ENCODE measurements at places on chromosomes 1 and 21.

DNA sequence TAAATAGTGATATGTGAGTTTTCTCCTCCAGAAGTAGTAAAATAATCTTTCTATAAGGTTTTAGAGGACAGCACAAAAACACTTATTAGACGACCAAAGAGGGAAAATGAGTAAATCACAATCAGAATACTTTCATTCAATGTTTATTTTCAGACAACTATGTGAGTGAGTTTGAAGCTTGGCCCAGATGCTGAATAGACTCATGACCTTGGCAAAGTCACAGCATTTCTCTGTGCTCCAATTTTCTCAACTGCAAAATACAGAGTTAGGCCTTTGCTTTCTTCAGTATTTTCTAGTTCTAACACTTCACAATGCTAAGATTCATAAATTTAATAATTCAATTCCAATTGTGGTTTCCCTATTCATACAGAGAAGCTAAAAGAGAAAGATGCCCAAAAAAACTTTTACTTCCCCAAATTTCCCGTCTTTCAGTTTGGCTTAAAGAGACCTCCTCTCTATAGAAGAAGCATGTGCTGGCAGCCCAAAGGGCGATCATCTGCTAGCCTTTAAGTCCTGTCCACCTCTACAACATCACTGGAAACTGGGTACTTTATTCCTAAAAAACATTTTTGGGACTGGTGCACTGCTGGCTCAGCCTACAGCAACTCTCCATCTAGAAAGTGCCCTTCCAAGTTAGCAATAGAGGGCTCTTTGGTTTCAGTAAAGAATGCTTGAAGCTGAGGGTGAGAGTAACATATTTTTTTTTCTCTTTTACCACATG is 116.8 kb upstream of the GORAB start:
- no peak for DNase-seq

DNA sequence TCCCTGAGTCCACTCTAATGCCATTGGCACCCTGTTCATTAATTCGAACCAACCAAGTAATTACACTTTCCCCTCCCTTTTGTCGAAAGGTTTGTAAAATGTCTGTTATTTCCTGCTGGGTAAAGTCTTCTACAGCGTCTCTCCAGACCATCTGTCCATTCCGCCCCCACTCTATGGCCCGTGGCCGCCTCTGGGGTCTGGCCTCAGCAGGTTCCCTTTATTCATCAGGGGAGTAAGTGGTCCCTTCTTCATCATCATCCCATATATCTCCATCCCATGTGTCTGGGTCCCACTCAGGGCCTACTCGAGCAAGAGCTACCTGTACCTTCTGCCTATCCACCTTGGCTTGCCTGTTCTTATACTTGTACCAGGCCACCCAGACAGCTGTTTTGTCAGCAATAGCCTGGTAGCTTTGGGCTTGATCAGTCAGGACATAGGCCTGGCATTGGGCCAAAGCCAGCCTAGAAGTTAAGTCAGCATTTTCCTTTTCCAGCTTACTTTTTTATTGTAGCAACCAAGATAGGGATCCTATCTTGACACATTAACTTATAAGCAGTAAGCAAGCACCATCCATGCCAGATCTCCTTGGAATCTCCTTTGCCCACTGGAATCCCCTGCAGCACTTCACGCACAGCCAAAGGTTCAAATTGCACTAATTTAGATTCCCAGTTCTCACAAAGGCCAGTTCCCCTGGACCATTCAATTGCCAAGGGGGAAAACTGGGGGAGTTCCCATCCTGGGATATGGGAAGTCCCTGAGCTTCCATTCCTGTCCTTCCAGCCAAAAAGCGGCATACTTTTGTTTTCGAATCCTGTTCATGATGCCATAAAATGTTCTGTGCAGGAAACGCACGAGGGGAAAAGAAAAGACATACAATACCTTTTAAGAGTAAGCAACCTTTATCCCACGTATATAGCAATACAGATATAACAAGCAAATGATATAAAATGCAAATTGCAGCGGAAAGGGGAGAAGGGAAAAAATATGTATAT is 6.6 kb upstream of the STUM start:
- DNase-seq = peak; percentile 56

GRCh38 chr1:22132517-22133235 is 10.2 kb downstream of the WNT4 start:
- DNase-seq = no peak

- peak; percentile 56 for DNase-seq
Measured at GRCh38 chr21:35257413-35257812, 208.3 kb upstream of the RUNX1 start.

GRCh38 chr21:31326522-31327242 is 17.4 kb downstream of the TIAM1 start:
- no peak for DNase-seq

GRCh38 chr1:64173336-64173940 is 30.0 kb upstream of the UBE2U start:
- no peak for DNase-seq

- DNase-seq = peak; percentile 96
Measured at GRCh38 chr1:10724948-10725847, 71.2 kb downstream of the CASZ1 start.

DNA sequence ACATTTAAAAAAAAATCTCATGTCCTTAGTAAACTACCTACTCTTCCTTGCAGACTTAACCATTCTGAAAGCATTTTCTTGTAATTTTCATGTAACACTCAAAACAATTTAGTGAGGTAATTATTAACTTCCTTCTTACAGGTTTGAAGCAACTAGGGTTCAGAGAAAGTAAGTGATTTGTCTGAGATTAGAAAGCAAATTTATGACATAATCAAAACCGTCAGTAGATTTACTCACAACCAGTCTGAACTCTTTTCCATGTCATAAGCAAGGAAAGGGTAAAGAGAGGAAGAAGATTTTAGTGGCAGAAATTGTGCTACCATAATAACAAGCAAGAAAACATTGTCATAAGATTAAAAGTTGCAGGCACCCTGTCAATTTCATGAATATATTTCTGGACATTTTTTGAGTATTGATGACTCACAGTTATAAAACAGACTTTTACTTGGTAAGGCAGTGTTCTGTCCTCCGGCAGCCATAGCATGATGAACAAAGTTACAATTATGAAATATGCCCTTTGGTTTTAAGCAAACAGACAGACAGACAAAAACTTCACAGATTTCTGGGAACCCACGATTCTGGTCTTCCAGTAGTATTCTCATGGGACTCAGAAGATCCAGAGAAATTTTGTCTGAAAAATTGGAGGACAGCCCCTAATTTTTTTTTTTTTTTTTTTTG is 707.2 kb downstream of the RWDD3 start:
- no peak for DNase-seq

GRCh38 chr21:39079617-39080016 is 103.6 kb downstream of the PSMG1 start:
- no peak for DNase-seq

DNA sequence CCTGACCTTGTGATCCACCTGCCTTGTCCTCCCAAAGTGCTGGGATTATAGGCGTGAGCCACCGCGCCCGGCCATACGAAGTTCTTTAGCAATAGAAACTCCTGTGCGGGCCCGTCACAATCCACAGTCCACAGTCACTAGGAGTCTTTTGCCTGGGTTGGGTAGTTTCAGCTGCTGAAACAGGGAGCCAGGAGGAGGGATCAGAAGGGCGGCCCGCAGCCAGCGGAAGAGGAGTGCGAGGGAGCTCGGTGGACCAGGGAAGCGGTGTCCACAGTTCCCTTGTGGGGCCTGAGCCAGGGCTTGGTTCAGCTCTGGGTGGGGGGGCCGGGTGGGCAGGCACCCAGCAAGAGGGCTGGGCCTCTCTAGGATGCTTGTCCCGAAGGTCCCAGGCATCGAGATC is 17.9 kb upstream of the HSPG2 start:
- DNase-seq = no peak

- DNase-seq = peak; percentile 77
Measured at GRCh38 chr1:40339420-40340323, 22.6 kb upstream of the COL9A2 start.

DNA sequence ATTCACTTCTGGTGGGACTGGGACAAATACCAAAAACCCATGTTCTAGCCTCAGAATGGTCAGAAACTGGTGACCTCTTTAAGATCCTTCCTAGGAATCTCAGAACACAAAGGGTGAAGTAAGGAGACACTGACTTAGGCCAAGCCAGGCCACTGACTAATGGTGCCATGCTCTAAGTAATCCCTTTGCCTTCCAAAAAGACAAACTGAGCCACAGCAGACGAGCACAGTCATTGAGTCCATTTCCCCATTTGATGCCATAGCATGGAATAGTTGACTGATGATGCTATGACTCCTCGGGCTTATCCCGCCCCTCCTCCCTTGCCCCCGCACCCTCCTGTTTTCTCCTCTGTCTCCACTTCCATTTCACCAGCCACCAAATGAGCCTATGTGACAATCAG is 145.8 kb upstream of the ZNF648 start:
- no peak for DNase-seq

- no peak for DNase-seq
Measured at GRCh38 chr1:165315481-165315880, 41.0 kb downstream of the LMX1A start.

DNA sequence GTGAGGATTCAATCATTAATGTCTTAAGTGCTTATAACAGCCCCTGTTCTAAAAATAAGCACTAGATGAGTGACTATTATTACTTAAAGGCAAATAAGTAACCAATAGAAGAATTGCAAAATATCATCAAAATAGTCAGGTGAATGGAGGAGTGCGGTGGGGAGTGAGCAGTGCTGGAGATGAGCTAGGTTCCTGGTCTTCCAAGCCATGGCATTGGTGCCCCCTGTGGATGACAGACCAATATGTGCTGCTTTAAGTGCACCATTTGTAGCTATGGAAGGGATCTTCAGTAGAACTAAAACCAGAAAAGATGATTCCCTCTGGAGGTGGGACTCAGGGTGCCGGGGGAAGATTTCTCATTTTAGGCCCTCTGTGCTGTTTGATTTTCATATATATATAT is 46.1 kb upstream of the SLC30A1 start:
- DNase-seq = no peak

DNA sequence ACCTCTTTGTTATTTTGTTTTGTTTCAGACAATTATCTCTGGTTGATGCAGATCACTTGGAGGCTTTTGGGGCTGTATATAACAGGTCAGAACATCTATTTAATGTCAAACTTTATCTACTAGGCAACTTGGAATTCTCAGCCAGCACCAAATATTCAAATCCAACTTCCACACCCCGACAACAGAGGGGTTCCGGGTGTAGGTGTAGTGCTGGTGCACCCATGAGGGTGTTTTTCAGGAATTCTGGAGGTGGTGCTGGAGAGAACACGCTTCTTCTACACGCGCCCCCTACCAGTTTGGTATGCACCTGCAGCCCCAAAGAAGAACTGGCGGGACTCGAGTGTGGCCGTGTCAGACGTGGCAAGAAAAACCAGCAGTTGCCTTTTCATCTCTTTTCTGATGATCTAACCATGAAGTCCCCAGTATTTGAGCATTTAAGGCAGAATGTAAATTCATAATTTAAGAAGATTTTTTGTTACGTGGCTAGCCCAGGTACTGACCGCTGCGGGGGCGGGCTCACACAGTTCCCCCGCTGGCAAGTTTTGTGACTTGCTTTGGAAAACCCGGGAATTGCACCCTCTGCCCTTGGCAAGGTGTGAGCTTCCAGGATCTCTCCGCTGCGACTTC is 462 bp upstream of the TLCD4 start:
- peak; percentile 71 for DNase-seq

DNA sequence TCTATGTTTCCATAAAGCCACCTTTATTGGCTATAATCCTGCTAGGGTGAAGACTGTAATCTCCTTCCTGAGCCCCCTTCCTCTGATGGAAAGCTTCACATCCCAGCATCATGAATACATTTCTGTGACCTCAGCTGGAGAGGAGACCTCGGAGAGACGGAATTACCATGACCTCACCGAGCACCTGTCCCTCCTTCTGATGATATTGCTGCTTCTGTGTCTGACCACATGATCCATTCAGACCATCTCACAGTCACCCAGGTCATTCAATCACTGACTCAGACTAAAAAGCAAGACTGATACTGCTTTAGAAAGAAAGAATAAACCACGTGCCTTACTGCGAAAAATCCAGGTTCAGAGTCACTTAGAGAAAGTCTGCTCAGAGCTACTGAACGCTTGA is 8.8 kb downstream of the KCND3 start:
- peak; percentile 62 for DNase-seq

DNA sequence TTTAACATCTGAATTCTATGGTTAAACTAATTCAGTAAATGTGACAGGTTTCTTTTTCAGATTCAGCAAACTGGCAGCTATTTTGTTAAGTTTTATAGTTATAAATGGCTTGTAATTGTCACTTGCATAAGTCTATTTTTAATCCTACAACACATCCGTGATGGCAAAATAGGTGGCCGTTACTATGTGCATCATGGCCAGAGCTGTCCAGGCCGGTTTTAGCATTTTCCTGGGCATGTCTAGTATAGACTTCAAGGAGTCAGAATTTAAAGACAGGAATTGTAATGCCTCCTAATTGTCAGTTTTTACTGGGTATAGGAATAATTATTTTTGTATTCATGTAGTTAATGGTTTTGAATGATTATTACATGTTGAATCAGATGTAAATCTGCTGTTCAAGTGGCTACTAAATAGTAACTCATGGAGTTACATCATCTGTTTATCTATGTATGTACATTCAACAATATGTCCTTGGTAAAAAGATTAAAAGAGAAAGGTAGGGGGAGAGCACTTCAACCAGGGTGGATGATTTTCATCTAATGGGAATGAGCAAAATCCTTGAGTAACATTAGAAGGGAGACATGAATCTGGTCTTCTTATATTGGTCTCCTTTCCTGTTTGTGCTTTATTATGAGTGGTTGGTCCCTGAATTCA is 3.2 kb upstream of the B3GALT2 start:
- no peak for DNase-seq

- DNase-seq = peak; percentile 38
Measured at GRCh38 chr21:39637197-39637970, 24.6 kb downstream of the B3GALT5 start.

DNA sequence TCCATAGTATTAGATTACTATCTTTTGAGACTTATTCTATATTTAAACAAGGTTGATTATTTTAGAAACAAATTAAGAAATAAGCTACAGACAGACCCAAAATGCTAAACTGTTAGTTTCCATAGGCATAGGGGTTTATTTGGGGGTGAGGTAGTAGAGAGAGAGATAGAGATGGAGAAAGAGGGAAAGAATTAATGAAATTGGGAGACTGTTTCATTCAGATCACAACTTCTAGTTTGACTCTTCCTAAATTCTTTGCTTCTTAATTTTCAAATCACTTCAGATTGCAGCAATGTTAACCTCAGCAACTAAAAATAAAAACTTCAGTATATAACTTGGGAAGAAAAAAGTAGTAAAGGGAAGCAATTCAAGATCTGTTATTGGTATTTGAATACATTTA is 3.4 kb downstream of the JUN start:
- DNase-seq = peak; percentile 79

DNA sequence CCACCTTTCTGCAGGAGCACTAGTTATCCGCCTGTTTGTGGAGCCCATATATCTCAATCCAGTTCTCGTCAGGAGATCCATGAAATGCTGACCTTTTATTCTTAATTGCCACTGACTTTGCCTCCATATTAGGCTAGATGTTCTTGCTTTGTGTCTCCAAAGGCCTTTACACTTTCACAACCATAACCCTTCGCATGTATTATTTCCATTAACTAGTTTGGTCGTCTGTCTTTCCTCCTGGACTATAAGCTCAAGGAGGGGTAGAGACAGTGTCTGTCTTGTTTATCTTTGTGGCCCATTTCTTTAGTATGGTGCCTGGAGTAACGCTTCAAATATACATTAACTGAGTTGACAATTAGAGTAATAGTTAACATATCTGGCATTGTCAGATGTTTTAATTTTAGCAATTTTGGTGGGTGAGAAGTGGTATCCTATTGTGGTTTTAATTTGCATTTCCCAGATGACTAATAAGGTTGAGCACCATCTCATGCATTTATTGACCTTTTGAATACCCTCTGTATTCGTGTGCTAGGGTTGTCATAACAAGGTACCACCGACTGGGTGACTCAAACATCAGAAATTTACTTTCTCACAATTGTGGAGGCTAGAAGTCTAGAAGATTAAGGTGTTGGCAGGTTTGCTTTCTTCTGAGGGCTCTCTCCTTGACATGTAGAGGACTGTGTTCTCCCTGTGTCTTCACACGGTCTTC is 21.7 kb upstream of the IL12RB2 start:
- no peak for DNase-seq
